NCI-H1436 (cell line): ENCODE measurements at places on chromosomes 13 and 19.

DNA sequence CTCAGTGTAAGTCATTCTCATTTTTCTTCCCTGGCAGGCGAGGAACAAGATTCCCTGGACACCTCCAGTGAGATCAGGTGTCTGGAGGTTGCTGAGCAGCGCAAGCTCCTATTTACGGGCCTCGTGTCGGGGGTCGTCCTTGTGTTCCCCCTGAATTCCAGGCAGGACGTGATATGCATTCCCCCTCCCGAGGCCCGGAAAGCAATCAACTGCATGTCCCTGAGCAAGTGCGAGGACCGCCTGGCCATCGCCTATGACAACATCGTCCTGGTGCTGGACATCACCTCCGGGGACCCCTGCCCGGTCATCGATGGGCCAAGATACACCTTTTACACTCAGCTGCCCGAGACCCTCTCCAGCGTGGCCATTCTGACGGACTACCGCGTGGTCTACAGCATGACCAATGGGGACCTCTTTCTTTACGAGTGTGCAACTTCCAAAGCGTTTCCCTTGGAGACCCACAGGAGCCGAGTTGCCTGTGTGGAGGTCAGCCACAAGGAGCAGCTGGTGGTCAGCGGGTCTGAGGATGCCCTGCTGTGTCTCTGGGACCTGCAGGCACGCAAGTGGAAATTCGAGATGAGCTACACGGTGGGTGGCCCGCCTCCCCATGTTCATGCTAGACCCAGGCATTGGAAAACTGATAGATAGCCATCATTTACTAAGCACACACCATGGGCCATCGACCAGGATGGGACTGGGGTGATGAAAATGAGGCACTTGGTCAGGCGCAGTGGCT, 21.5 kb upstream of the SIN3B start:
- DNase-seq, result no peak

GRCh38 chr19:47375694-47376588, 26.8 kb downstream of the DHX34 start:
- no peak for DNase-seq

- peak; percentile 33 for DNase-seq
Measured at GRCh38 chr13:50366488-50367174, 351.4 kb downstream of the KCNRG start.

- DNase-seq, result no peak
Measured at GRCh38 chr13:91381371-91381770, 17.1 kb upstream of the GPC5 start.

DNA sequence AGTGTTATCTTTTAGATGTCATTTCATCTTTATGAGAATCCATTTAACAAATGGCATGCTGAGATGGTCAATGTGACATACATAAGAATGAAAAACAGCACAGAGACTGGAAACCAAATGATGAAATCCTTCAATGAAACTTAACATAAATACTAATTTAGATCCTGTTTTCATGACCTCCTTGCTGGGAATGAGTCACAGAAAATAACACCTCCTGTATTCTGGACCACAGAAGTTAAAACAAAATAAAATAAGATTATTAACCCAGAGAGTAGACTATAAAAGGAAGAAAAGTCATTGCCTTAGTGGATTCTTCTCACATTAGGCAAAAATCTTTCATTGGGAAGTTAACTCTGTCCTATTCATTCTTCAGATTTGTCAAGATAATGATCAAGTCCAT, 1.6 kb downstream of the DIAPH3 start:
- no peak for DNase-seq

DNA sequence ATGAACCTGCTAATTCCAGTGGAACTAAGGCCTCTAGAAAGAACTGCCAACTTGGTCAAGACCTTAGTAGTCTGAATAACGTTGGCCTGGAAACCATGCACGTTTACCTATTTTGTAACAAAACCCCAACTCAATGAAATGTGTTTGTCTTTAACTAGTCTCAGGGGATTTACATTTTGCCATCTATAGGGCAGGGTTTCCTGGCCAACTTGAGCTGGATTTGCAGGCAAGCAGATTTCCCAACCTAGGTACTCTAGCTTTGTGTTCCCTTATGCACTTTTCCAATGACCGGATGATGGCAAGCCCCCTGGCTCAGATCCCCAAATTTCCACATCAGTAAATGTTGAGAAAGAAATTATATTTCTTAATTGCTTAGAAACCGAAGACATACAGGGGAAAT, 114.5 kb downstream of the IRS2 start:
- DNase-seq, result no peak

DNA sequence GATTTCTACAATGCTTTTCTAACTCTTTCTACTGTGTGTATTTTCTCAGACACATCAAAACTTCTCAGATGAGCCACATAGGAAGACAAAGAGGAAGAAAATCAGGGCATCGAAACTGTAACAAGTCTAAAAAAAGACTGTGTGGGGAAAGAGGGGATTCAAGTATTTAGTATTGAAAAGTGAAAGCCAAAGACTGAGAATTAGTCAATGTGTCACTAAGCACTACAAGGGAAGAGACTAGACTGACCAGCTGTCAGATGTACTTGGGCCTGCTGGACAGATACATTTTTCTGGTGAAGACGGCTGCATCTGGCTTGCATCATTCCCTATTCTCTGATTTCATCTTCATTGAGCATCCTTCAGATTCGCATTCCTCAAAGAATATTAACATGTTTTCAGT, 25.4 kb downstream of the COMMD6 start:
- DNase-seq, result no peak

GRCh38 chr19:1025960-1026782, at the start of gene CNN2:
TSS of gene CNN2 (plus strand) at chr19:1026608. CDS start at chr19:1026662, 54 bp downstream.
- no peak for DNase-seq

DNA sequence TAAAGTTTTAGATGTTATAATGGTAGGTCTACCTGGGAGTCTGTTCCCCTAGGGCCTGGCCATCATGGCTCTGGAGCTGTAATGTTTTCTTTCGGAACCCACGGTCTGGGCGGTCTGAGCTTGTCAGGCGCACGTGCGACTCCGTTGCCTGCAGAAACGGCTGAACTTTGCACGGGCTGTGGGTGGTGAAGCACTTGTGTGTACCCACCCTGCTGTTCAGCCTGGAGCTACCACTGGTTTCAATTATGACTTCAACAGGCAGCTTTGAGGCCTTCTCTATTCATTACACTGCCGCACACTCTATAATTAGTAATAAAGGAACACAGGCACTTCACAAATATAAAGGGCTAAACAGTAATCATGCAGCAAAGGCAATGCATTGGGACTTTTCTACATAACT, 6.0 kb downstream of the PCDH8 start:
- peak; percentile 54 for DNase-seq

GRCh38 chr13:35953537-35954206, 177.5 kb downstream of the DCLK1 start:
- DNase-seq, result peak; percentile 53

- DNase-seq, result no peak
Measured at GRCh38 chr13:39254601-39255000, 216.3 kb downstream of the NHLRC3 start.

- no peak for DNase-seq
Measured at GRCh38 chr13:77574096-77574495, 38.6 kb downstream of the SCEL start.

DNA sequence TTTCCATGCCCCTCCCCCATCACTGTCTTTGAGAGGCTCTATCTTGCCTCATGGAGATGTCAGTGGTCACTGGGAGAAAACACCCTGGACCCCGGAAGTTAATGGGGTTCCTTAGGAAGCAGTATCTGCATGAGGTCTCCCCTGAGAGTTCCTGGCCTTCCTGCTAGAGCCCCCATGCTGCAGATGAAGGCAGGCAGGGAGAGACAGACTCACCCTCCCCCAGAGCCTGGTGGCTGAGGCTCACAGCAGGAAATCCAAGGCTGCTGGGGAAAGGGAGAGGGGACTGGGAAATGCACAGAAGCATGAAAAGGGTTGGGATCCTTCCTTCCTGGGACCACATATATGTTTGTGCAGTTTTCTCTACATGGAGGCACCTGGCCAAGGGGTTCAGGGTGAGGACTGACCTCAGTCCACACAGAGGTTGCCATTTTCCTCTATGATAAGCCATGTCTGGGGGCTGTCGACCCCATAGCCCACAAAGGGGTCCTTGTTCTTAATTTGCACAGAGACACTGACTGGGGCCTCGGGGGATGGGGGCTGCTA, 95.4 kb downstream of the RNASEH2B start:
- no peak for DNase-seq

- DNase-seq, result no peak
Measured at GRCh38 chr13:111267784-111268183, 52.7 kb upstream of the TEX29 start.

DNA sequence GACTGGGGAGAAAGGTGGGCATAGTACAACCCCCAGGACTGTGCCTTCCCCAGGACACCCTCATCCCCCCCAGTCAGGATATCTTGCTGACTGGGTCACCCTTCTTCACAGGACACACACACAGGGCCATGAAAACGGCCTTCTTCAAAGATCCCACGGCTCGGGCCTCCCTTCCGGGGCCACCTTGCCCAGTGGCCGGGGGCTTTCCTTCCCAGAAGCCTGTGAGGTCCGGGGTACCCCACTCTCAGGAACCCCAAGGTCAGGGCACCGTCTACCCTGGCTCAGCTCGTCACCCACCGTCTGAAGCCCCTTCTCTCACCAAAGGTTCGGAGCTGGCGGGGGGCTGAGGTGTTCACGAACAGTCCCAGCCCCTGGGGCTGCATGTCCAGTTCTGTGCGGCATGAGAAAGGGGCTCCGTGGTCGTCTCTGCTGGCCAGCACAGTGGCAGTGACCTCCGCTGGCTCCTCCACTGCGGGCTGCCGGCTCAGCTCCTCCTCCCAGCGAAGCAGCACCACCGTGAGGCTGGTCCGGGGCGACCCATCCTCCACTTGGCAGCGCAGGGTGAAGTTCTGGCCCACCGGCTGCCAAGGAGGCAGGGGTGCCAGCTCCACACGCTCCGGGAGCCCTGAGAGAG, 2.1 kb upstream of the RAVER1 start:
- DNase-seq, result no peak

DNA sequence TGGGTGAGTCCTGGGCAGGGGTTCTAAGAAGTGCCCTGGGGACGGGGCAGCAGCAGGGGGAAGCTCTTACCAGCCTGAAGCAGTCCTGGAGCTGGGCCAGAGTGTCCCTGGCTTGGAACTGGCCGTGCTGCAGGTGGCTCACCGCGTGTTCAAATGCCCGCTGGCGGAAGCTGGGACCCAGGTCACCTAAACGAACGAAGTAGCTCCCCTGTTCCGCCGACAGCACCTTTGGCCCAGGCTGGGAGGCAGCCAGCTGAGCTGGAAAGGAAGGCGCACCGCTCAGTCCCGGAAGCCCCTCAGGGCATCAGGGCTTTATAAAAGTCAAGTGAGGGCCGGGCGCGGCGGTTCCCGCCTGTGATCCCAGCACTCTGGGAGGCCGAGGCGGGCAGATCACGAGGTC, 9.6 kb downstream of the PLIN4 start:
- no peak for DNase-seq

- DNase-seq, result no peak
Measured at GRCh38 chr19:51102991-51103390, 5.2 kb downstream of the CTU1 start.

DNA sequence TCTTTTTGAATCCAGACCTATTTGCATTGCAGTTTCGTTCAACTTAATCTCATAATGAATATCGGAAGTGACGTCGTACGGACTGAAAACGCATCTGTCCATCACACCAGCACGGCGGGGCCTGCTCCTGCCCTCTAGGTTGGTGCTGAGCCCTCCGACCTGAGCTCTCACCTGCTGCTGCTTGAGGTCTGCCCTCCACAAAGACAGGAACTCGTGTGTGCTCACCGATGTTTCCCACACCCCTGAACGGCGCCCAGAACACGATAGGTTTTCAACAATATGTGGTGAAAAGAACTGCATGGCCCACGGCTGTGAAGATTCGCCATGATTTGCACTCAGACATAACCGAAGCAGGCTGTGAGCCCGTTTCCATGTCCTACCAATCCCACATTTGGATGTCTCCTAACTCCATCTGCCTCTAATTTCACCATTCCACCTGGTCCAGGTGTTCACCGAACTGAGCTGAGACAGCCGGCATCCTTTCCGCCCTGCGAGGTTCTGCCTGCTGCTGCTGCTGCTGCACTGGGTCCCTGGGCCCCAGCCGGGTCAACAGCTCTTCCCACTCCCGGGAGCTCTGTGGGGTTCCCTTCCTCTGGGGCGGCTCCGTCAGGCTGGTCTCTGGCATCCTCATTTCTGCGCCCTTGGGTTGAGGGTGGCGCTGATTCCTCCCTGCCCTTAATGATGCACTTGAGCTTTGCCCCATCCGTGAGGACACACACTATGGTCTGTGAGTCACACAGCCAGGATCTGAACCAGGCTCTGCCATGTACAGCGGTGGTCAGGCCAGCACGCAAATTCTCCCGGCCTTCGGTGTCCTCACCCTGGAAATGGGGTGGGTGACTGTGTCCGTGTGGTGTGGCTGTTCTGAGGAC, 20.9 kb downstream of the GRTP1 start:
- no peak for DNase-seq
